ENCODE measurements at places on chromosomes 5 and 9. TPM values are rescaled to one million over a fixed set of nuclear protein-coding genes. Genes with fewer than 3 reads are reported as not detected.

DRD1 gene
- 0.29 TPM for total RNA-seq

MOB3B gene
- total RNA-seq = 3.2 TPM

IL3 gene
- not detected for total RNA-seq

FREM1 gene
- 6.8 TPM for total RNA-seq

CDO1 gene
- 6.4 TPM for total RNA-seq

ACOT12 gene
- not detected for total RNA-seq

RAPGEF1 gene
- total RNA-seq = 90.8 TPM

CARTPT gene
- total RNA-seq = not detected

GPR150 gene
- 0.10 TPM for total RNA-seq

Data from posterior vena cava (tissue), 2 donors.